Left renal pelvis (tissue), 4 donors: ENCODE measurements at places on chromosomes 2 and 18. TPM values are rescaled to one million over a fixed set of nuclear protein-coding genes. Genes with fewer than 3 reads are reported as not detected.

Gene PROC
- polyA plus RNA-seq, result 2.4 TPM

Gene ARHGEF4
- 8.1 TPM for polyA plus RNA-seq

Gene ABCG5
- polyA plus RNA-seq, result 0.76 TPM

Gene SLC38A11
- polyA plus RNA-seq, result 17.7 TPM

Gene NPHP1
- 16.8 TPM for polyA plus RNA-seq

Gene CTAGE1
- polyA plus RNA-seq, result not detected

Gene CCDC150
- 6.6 TPM for polyA plus RNA-seq

Gene PSMA8
- not detected for polyA plus RNA-seq

Gene MRPS9
- polyA plus RNA-seq, result 54.6 TPM

Gene KLHL30
- 0.50 TPM for polyA plus RNA-seq

Gene PJVK
- polyA plus RNA-seq, result 9.1 TPM

Gene CROCC2
- polyA plus RNA-seq, result 0.06 TPM

Gene CCDC74B
- 12.8 TPM for polyA plus RNA-seq

Gene DSC3
- polyA plus RNA-seq, result 5.0 TPM

Gene CD28
- 1.7 TPM for polyA plus RNA-seq

Gene RNF152
- 11.8 TPM for polyA plus RNA-seq

Gene RIT2
- polyA plus RNA-seq, result 0.14 TPM

Gene STON1
- polyA plus RNA-seq, result 42.7 TPM

Gene ASAP2
- polyA plus RNA-seq, result 49.8 TPM

Gene KCNJ3
- 0.63 TPM for polyA plus RNA-seq

Gene CRYGC
- not detected for polyA plus RNA-seq

Gene TMEM17
- polyA plus RNA-seq, result 5.1 TPM

Gene QPCT
- 11.7 TPM for polyA plus RNA-seq

Gene CHRND
- 0.62 TPM for polyA plus RNA-seq

Gene PPM1B
- 65.2 TPM for polyA plus RNA-seq

Gene NT5DC4
- 0.49 TPM for polyA plus RNA-seq

Gene SOX11
- polyA plus RNA-seq, result 20.3 TPM

Gene REG3A
- not detected for polyA plus RNA-seq

Gene CYTIP
- 1.3 TPM for polyA plus RNA-seq

Gene CFAP221
- polyA plus RNA-seq, result 2.9 TPM

Gene SERPINB13
- not detected for polyA plus RNA-seq

Gene UPP2
- 6.7 TPM for polyA plus RNA-seq
